ENCODE measurements at places on chromosomes 7 and 10.

DNA sequence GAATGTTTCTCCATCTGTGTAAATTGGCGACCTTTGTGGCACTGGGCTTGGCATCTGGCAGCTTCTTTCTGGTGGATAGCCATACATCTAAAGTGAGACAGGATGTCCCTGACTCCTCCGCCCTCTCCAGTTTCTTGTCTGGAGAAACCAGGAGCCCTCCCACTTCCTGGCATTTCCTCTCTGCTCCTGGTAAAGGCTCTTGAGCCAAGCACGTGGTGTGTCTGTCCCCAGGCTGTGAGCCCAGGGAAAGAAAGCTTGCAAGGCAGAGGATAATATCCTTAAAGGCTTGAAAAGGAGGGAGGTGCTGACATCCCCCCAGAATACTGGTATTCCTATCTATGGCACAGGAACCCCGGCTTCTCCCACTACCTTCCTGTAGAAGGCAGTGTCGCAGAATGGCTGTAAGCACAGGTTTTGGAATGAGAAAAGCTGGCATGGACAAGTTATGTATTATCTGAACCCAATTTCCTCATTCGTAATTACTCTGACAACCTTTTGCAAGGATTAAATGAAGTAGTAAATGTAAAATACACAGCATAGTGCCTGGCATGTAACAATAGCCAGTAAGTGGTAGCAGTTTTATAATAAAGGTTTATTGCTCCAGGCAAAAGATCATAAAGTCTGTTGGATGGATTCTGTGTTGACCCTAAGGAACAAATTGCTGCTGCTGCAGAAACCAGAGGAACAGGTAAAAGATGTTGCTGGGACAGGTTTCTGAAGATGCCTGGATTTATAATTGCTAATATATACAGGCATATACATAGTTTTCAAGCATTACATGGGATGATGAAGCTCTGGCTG is 11.8 kb upstream of the ACSL5 start:
- peak; percentile 85 for DNase-seq

GRCh38 chr10:62050893-62051433 is 149.5 kb downstream of the ARID5B start:
- peak; percentile 95 for DNase-seq

GRCh38 chr7:129688503-129689222 is 77.1 kb downstream of the NRF1 start:
- DNase-seq: no peak

DNA sequence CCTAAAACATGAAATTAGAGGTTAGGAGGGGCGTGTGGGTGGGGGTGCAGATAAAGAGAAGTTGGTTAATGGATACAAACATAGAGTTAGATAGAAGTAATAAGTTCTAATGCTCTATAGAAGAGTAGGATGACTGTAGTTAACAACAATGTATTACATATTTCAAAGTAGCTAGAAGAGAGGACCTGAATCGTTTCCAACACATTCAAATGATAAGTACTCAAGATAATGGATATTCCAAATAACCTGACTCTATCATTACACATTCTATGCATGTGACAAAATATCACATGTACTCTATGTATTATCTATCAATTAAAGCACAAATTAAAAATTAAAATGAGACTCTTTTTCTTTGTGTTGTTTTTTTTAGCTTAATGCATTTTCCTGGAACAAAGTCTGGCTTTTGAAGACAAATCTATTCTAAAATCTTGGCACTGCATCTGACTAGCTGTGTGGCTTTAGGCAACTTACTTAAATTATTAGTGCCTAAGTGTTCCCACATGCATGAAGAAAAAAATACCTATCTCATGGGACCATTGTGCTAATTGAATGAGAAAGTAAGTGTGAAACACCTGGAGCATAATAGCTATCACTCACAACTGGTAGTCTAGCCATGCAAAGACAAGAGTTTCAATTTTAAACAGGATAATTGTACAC is 75.7 kb downstream of the SEMA3C start:
- no peak for DNase-seq

DNA sequence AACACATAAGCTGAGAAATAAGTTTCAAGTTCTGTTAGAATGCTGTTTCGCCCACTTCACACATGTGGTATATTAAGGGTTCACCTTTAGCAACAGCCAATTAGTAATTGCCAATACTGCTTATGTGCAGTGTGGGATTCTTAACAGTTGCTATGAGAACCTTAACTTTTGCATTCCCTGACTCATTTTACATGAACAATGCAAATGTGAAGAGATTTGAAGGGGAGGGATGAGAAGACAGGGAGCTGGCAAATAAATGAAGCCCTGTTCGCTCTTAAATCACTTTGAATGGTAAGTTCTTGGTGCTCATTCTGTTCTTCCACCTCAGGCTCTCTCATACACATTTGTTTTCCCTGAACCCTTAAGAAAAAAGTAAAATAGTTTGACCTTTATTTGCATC is 82.3 kb downstream of the LRRC4 start:
- no peak for DNase-seq

- DNase-seq: no peak
Observed at GRCh38 chr7:16742547-16742946, 11.0 kb upstream of the TSPAN13 start.

- no peak for DNase-seq
Observed at GRCh38 chr7:99028261-99028973, 115.5 kb downstream of the SMURF1 start.

DNA sequence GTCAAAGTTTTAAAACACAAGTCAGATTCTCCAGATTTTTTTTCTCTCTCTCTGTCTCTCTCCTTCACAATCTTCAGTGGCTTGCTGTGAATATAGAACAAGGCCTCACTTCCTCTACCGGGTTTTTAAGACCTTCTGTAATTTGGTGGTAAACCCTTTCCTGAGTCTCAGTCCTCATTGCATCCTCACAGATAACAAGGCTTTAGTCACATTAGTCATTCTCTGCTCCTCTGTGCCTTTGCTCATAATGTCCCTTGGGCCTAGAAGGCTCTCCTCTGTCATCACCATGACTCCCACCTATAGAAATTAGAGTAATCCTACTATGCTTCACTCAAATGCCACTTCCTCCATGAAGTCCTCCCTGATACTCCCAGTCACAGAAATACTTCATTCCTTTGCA is 172.7 kb upstream of the HPS1 start:
- DNase-seq: no peak

- no peak for DNase-seq
Observed at GRCh38 chr10:130336617-130337304, 200.6 kb downstream of the GLRX3 start.

DNA sequence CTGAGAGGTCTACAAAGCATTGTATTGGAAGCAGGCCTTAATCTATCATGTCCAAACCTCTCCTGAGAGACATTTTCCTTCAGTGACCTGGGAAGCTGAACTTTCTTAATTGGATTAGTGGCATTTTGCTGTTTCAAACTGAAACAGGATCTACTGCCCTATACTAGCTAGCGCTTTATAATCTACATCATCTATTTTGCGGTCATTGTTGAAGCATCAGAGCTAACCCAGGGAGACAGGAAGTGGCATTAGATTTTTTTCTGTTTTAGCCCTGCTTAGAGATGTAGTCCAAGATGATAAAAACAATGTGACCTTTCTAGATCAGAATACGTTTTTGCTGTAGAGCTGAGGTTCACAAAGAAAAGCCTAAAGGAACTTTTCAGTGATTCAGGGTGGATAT is 147.4 kb upstream of the AGR3 start:
- DNase-seq: no peak

GRCh38 chr7:45311597-45311996 is 154.0 kb downstream of the RAMP3 start:
- no peak for DNase-seq

- no peak for DNase-seq
Observed at GRCh38 chr7:137258552-137258951, 85.0 kb downstream of the PTN start.

GRCh38 chr10:100829933-100830727 is 82.6 kb upstream of the SLF2 start:
- DNase-seq: no peak

GRCh38 chr10:121049489-121049888 is 198.3 kb downstream of the WDR11 start:
- no peak for DNase-seq

DNA sequence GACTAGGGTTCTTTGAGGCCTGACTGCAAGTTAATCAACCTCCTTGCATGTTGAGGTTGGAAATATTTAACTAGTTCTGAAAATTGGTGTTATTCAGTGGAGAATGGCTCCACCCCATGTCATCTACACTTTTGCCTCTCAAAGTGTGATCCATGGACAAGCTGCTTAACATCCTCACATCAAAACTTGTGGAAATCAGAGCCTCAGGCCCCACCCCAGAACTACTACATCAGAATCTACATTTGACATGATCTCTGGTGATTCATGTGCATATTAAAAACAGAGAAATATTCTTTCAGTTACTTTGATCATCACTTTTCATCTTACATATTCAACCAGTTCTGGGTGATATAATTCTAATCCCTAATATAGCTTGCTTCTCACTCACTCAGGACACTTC is 632.9 kb downstream of the ARL4A start:
- no peak for DNase-seq

GRCh38 chr7:51025668-51026067 is 243.0 kb upstream of the GRB10 start:
- peak; percentile 24 for DNase-seq

- DNase-seq: no peak
Observed at GRCh38 chr7:42460933-42461332, 223.9 kb upstream of the GLI3 start.

Data from cardiac fibroblast (primary cell).